T-helper 9 cell (primary cell): ENCODE measurements at places on chromosomes 7 and 10.

- DNase-seq, result no peak
Measured at GRCh38 chr10:87623191-87623590, 36.5 kb upstream of the PAPSS2 start.

GRCh38 chr10:130080461-130080814 lies 30.2 kb downstream of the C10orf143 start:
- no peak for DNase-seq

- DNase-seq, result no peak
Measured at GRCh38 chr7:71271203-71271602, 139.3 kb downstream of the GALNT17 start.

- no peak for DNase-seq
Measured at GRCh38 chr7:143512488-143513340, 35.0 kb downstream of the TAS2R41 start.

- DNase-seq, result no peak
Measured at GRCh38 chr10:67812007-67812406, 26.0 kb downstream of the DNAJC12 start.

DNA sequence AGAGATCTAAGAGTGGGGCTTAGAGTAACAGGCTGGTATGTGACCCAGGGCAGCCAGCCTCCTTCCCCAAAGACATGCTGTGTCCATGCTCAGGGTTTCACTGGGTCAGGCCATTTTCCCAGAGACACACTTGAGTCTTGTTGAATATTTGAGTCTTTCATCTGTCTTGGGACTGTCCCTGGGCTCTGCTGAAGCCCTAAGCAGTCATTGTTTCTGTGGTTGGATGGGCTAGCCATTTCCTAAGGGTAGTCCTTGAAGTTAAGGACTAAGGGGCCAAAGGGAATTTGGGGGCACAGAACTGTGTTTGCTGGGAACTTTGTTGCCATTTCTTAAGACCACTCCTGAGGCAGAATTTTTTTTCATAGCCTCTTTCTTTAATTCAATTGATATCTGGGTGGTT lies 98.4 kb upstream of the SAMD8 start:
- DNase-seq, result no peak

GRCh38 chr10:11825796-11826414 lies 2.7 kb downstream of the PROSER2 start:
- no peak for DNase-seq

GRCh38 chr7:143205560-143206293 lies 16.1 kb upstream of the TAS2R40 start:
- no peak for DNase-seq

DNA sequence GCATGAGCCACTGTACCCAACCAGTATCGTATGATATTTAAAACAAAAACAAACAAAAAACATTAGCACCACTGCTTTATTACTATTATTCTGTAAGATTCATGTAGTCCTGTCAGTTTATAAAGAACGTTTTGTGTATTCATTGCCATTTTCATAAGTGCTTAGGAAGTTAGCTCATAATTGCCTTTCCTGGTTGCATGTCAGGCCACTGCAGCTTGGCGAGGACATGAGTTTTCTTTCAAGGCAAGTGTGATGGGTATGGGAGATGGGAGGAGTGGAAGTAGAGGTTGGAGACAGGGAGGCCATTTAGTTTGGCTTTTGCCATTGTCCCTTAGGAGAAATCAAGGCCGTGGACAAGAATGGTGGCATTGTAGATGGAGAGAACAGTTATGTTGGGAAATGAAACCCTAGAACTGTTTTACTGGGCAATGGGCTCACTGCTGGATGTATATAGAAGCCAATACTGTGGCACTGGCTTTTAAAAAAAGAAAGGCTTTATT lies 48.9 kb downstream of the TYW1 start:
- no peak for DNase-seq

DNA sequence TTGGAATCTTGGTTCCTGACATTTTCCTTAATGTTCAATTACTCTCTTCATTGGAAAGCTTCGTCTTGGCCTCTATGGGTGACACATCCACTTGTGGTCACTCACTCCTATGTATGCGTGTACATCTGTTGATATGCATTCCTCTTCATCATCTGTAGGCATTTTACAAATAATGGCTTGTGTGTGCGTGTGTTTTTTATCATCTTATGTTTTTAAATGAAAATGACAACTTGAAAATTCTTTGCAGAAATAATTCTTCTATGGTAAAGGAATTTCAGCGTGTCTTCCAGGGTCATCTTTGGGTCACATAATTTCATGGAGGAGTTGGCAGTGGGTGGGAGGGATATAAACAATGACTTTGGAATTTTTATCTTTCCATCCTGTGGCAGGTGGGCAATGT lies 925.1 kb downstream of the LRMDA start:
- no peak for DNase-seq

DNA sequence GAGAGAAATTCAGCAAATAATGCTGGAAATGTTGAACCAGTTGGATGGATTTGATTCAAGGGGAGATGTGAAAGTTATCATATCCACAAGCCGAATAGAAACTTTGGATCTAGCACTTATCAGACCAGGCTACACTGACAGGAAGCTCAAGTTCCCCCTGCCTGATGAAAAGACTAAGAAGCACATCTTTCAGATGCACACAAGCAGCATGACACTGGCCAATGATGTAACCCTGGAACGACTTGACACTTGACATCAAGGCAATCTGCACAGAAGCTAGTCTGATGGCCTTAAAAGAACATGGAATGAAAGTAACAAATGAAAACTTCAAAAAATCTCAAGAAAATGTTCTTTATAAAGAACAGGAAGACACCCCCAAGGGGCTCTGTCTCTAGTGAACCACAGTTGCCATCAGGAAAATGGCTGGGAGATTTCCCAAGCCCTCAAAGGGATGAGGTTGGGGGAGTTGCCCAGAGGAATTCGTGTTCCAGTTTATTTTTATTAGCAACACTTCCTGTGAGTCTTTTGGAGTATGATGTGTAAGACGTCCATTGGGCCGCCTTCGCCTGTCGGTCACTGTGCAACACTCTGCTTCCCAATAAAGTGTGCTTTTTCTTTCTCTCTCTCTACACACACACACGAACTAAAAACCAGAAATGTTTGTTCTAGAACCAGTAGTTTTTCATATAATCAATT lies 200.0 kb downstream of the HIBADH start:
- no peak for DNase-seq

GRCh38 chr7:77222819-77223218 lies 23.2 kb upstream of the FGL2 start:
- no peak for DNase-seq

DNA sequence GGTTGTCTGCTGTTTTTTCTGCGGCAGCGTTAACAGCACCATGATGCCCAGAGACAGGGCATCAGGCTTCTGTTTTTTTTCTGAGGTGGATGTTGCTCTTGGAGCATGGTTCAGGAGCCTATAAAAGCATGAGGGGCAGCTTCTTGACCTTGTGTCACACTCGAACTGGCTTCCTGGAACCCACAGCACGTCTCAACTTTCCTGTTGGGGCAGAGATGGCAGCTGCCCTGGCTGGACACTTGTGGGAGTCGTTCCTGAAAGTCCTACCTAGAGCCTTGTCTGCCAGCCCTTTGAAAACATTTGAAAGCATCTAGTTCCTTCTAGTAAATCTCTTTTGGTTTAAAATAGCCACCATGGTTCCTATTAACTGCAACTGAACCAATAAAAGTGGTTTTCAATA lies 28.9 kb upstream of the PRKAG2 start:
- no peak for DNase-seq

DNA sequence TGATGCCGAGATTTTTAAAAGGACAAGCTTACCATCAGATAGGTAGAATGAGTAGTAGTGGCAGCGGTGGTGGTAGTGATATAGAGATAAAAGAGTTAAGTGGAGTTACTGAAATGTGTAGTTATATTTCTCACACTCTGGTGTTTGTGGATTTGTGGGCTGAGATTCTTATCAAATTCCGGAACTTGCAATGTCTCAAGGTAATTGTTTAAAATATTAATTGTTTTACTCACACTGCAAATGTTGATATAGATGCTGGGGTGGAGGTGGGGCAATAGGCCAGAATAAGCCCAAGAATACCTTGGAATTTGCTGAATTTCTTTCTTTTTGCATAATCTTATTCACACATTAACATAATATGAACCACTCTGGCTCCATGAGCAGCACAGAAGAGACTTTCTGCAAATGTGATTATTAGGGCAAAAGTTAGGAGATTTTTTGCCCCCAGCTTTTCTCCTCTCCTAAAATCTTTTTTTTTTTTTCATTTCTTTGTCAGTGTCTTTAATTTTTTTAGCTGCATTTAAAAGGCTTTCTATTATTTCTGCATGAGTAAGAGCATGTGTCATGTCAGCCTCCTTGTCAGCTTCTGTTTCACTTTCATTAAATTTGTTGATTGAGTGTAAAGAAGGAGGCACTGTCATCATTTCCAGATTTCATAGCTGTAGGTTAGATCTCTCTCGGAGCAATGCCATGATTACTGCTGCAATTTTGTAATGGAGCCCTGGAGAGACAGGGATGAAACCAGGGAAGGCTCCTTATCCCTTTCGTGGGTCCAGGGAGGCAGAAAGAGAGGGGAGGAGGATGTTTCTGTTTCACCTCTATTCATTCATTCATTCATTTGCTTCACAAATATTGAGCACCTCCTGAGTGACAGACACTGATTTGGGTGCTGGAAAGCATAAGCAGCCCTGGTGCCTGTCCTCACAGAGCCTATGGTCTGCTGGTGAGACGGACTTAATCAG lies 13.1 kb upstream of the SGMS1 start:
- DNase-seq, result no peak

DNA sequence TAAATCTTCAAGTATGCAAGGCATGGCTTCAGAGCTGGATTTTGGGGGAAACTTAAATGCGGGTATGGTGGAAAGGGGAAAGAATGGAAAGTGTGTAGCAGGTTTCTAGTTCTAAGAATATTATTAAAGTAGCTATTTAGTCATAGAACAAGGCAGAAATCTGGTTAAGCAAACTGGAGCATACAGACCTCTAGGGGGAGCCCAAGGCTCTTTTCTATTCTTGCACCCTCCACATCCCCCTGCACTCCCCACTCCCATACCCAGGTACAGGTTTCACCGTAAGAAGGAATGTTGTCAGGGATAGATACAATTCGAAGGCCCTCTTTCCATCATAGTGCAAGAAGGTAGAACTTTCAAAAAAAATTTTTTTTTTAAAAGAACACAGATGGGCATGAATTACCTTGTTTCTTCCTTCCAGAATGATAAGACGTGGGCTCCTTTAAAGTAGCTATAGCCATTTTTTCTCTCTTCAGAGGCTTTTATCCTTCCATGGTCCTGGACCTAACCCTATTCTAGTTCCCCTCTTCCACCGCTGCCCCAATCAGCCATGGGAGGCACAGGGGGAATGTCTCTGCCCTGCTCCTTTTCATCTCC lies 41.5 kb upstream of the SMIM30 start:
- no peak for DNase-seq

GRCh38 chr7:117682681-117683385 lies 190.4 kb downstream of the CTTNBP2 start:
- no peak for DNase-seq

DNA sequence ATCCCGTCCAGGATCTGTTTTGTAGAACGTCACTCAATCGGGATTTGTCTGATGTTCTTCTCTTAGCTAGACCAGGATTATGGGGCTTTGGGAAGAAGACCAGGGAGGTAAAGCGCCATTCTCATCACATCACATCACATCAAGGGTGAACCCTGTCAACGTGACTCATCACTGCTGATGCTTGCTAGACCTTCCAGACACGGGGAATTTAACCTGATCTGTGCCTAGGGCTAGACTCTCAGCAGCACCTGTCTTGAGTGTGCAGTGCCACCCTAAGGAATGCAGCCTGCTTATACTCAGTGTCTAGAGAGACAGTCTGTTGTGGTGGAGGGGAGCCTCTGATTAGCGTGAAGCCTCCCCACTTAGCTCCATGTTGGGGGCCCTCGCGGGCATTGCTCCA lies 678.6 kb upstream of the FOXK1 start:
- no peak for DNase-seq

DNA sequence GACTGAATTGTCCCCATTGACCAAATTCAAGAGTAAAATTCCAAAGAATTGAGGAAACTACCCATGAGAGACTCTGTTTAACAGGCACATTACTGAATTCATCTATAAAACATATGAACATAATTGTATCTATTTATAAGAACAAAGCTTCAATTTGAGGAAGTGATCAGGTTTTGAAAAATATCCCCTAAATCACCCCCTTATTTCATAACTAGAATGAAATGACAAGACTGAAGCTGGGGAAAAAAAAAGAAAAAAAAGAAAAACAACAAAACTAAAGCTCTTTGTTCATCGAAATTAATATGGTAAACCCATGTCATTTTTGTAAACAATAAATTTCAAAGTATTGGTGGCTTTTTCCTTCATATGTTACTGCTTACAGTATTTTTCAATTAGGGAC lies 184.9 kb upstream of the SEMA3A start:
- DNase-seq, result no peak

- no peak for DNase-seq
Measured at GRCh38 chr7:128406314-128407232, 3.2 kb downstream of the IMPDH1 start.

- DNase-seq, result no peak
Measured at GRCh38 chr7:41882256-41882655, 179.4 kb upstream of the INHBA start.

DNA sequence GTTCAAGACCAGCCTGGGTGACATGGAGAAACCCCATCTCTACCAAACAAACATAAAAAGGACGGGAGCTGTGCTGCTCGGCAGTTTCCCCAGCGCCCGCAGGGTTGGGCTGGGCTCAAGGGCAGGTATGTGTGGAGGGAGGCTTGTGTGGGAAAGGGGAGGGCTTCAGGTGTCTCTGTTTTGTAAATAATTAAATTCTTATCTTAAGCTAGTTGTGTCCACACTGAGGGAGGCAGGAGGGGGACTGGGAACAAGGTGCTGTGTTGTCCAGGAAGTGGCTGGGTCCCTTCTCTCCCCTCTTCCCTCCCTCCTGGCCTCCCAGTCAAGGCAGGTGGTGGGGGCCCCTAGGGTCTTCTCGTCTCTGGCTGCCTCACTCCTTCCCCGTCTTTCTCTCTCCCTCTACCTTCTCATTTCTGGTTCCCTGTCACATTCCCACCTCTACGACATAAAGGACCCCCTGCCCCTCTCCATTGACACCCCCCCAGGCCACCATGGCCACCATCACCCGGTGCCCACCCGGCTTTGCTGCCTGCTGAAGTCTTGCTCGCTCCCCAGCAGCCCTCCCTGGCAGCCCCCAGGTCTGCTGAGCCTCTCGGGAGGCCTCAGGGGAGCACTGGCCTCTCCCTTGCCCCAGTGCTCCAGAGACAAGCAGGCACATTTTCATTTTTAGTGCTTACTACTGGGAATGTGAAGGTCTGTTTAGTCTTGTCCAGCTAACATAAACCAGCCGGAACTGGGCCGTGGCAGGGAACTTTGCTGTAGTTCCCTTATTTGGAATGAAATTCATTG lies 19.3 kb downstream of the NEURL1 start:
- DNase-seq, result no peak

- DNase-seq, result no peak
Measured at GRCh38 chr10:69088801-69089501, 1.0 kb downstream of the SRGN start.

- DNase-seq, result no peak
Measured at GRCh38 chr10:12547301-12547771, 198.0 kb downstream of the CAMK1D start.
